ENCODE measurements at places on chromosomes 7 and 10.

GRCh38 chr10:114933588-114933987 lies 4.4 kb upstream of the TRUB1 start:
- no peak for DNase-seq

DNA sequence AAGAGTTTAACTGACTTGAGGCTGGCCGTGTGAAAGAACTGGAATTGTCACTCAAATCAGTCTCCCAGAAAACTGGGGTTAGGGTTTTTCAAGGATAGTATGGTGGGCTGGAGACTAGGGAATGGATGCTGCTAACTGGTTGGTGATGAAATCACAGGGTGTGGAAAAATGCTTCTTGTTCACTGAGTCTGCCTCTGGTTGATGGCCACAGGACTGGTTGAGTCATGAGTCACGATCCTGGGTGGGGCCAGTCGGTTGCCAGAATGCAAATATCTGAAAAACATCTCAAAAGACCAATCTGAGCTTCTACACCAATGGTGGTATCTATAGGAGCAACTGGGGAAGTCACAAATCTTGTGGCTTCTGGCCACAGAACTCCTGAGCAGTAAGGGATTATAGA lies 16.3 kb upstream of the BAMBI start:
- no peak for DNase-seq

- no peak for DNase-seq
Measured at GRCh38 chr7:54544527-54545240, 2.5 kb downstream of the VSTM2A start.

DNA sequence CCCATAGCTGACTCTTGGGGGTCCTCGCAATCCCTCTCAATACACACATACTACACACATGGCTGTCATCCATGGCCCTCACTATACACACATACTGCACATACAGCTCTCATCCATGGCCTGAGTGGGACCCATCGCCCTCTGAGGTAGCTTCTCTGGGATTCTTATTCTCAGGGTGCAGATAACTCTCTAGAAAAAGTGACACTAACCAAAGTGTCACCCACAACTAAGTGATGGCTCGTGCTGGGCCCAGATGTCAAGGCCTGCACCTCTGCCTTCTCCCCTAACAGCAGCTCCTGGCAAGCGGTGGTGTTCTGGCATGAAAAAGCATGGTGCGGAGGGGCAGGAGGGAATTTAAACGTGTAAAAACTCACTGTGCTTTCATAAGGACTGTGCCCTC lies 62.7 kb upstream of the ZPBP start:
- DNase-seq = no peak

GRCh38 chr10:95350830-95351228 lies 60.0 kb upstream of the PDLIM1 start:
- DNase-seq = no peak

DNA sequence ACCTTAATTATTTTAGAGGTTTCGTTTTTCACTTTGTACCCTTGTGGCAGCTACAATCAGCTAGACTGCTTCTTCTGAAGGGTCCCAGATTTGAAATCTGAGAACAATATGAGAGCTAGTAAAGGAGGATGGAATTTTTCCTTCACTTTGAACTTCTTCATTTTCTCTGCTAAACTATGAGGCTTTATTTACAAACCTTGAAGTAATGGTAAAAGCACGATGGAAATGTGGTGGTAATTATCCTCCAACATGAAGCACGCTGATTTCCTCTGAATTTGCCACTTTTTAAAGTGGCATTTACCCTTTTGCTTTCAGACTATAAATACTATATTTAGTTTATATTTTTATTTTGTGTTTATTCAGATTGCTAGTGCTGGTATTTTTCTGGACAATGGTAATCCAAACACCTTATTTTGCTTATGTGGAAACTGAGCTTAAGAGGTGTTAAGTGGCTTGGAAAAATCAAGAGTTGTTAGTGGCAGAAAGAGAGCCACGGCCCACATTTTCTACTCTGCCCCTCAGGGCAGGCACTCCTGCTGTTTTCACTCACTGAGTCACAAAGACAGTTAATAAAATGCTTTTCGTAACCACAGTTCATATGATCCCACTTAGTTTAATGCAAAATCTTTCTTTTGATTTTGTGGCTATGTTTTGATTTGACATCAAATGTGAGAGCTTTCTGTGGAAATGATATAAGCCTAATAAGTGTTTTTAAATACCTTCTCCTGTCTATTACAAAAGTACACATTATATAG lies 2.7 kb downstream of the SSMEM1 start:
- no peak for DNase-seq

GRCh38 chr10:60564475-60564874 lies 174.8 kb upstream of the ANK3 start:
- DNase-seq = no peak

- no peak for DNase-seq
Measured at GRCh38 chr7:94433224-94433623, 38.5 kb downstream of the COL1A2 start.

DNA sequence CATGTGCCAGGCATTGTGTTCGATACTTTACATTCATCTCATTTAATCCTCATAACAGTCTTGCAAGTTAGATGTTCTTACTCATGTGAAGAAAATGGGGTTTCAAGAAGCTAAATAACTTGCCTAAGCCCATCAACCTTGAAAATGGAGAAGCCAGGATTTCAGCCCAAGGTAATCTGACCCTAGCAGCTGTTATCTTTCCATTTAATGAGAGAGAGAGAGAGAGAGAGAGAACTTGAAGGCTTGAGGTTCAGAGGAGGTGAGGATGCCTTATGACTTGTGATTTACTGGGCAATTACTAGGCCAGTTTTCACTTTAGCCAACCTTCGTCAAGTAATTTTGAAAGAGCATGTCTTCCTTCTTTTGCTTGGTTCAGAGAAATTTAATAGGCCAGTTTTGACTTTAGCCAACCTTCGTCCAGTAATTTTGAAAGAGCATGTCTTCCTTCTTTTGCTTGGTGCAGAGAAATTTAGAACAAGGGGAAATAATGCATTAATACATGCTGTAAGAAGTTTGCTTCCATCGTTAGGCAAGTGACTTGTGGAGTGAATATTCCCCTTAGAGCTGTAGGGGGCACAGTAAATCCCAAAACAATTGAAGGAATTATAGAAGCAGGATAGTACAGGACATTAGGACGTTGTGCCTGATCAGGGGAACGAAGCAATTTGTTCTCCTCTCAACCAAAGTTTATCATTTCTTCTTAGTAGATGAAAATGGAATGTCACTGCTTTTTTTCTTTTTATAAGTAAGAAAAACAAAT lies 143.0 kb upstream of the BMPER start:
- DNase-seq = no peak

- no peak for DNase-seq
Measured at GRCh38 chr10:43881657-43882056, 233.0 kb upstream of the ZNF32 start.

DNA sequence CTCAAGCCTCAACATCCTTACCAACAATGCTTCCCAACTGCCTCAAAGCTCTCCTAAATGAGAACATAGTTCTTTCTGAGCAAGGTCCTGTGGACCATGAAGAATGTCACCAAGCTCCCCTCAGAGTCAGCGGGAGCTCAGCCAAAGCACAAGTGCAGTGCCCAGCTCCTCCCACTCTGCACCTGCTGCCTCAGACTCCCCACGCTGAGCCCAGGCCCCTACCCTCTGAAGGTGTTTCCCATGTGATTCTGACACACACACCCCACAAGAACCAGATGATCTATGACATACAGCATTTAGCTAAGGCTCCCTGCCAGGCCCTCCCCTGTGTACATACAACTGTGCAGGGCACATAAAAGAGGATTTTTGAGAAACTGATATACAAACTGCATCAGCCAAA lies 19.2 kb downstream of the ERCC6 start:
- no peak for DNase-seq

GRCh38 chr10:70648427-70648826 lies 23.9 kb upstream of the ADAMTS14 start:
- DNase-seq = no peak

DNA sequence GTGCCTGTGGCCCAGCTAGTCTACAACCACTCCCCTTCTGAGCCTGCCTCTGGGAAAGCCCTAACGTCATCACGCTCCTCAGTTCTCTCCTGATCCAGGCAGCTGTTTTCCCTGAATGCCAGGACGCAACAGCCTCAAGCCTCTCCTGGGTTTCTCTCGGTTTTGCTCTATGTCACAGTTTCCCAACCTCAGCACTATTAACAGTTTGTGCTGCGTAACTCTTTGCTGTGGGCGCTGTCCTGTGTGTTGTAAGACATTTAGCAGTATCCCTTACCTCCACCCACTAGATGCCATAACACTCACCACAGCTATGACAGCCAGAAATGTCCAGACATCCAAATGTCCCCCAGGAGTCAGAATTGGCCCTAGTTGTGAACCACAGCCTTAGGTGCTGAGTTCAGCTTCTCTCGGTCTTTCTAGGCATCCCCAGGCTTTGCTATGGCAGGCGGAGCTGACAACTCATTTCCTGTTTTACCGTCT lies 226.3 kb upstream of the NPVF start:
- no peak for DNase-seq

DNA sequence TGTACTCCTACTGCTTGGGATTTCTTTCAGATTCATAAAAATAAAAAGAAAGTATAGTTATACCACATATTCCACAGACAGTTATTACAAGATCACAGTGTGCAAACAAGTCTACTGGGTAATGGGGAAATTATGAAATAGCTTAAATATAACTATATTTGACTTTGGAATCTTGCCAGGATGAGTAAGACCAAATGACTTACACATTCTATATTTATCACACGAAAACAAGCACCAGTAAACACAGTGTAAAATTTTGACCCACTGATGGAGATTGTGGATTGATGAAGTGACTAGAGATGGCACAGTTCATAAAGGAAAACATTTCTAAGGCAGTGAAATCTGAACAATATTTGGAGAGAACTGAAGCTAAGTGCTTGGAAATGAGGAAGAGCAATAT lies 339.7 kb downstream of the THSD7A start:
- DNase-seq = no peak

DNA sequence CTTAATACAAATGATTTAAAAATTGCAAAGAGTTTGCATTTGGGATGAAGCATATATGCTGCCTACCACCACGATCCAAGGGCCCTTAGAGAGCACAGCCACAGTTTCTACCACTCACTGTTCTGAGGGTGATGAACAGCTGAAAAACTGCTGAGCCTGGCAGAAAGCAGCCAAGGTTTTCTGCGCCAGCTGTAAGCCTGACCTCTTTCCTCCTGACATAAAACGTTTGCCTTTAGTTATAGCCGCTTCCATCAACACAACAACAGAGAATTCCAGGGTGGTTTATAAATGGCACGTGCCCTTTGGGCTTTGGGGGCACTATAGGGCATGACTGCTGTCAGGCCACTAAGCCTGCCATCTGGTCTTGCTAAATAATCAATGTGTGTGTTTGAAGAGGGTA lies 222.8 kb downstream of the RELN start:
- DNase-seq = no peak

GRCh38 chr10:86105640-86106039 lies 261.0 kb downstream of the GRID1 start:
- no peak for DNase-seq

DNA sequence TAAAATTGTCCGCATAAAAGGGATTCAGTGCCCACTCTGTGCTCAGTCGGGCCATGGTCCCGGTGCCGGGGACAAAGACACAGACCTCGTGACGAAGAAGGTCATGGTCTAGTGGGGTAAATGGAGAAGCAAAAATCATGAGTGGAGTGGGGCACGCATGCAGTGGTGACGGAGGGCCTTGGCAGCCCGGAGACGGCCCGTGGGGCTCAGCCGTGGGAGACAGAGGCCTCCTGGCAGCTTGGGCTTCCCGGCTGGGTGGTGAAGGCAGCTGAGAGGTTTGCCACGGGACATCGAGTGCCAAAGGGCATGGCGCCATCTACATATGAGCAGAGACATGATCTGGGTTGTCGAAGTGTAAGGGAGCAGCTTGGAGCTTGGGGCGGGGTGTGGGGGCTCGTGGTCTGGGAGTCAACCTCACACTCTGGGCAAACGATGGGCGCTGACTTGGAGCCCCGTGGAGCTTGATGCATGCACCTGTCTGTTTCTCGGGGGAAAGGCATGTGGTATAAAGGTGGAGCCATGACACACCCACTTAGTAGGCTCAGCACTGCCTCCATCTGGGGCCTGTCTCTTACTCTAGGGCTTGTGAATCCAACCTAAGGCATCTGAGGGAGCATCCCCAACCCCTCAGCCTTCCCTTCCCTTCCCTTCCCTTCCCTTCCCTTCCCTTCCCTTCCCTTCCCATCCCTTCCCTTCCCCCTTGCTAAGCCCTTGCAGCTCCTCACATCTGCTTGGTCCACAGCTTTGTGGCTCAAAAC lies 151.0 kb upstream of the INSYN2A start:
- DNase-seq = no peak

GRCh38 chr10:127854769-127855590 lies 37.8 kb downstream of the CLRN3 start:
- no peak for DNase-seq

DNA sequence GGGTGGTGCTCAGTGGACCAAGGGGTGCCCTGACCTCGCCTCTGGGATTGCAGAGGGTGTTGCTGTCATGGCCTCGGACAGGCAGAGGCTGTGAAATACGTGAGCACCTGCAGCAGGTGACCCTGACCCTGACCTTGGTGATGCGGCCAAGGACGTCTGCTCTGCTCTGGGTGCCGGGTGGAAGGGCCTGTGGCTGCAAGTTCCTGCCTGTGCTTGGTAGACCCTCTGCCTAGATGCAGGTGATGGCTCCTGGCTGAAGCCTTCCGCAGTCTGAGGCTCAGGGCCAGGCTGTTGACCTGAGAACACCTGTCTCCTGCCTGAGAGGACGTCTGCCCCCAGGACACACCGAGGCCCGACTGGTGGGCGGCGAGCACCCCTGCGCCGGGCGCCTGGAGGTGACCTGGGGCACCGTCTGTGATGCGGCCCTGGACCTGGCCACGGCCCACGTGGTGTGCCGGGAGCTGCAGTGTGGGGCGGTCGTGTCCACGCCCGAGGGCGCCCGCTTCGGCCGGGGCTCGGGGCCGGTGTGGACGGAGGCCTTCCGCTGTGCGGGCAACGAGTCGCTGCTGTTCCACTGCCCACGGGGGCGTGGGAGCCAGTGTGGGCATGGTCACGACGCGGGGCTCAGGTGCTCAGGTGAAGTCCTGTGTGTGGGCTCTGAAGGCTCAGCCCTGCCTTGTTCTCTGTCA lies 4.4 kb downstream of the SCART1 start:
- DNase-seq = no peak

DNA sequence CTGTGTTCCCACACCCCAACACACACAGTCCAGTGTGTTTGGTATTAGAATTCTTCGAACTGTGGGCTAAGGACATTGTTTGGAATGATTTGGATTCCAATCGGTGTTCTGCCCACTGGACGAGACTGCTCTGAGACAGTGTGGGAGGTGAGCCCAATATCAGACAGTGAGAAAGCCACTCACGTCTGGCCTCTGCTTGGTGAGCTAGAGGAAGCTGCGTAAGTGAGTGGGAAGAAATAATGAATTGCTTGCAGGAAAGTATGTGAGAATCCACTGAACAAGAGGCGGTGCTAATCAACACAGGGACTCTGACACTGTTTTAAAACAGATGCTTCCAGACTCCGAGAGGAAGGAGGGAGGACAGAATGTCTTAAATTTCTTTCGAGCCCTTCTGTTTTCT lies 675.0 kb upstream of the ANKRD30A start:
- DNase-seq = no peak

DNA sequence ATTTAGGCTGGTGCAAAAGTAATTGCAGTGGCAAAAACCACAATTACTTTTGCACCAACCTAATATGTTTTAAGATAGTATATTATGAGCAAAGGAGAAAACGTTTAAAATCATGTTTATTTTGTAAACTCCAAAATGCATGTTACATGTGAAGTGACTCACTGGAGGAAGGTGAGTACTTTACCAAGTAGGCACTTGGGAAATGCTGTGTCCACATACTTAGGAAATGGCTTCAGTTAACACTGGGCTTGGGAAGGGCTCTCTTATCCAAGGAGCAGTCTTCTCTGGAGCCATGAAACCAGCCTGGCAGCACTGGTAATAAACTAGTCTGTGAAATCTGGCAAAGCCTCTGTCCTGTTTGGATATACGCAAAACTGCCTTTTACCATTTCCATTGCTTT lies 4.4 kb downstream of the RPS24 start:
- no peak for DNase-seq
